ENCODE measurements at places on chromosomes 12 and 14.

DNA sequence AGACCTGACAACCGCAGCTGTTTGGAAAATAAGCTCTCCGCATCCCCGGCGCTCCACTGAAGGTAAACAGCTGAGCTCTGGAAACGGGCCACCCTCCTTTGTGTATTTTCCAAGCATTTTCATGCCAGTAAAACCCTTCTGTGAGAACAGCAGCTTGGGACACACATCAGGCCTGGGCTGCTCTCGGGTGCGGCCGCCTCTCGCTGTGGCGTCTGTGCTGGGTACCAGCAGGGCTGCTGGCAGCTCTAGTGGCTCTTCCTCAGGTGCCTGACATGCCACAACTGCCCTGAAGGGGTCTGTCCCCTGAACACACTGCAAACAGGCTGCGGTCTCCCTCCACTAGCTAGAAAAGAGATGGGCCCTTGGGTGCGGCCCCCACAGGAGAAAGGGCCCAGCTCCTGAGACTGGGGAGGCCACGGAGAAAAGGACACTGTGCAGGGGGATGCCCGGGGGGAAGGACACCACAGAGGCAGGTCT is 96.3 kb downstream of the ITPK1 start:
- no peak for DNase-seq

DNA sequence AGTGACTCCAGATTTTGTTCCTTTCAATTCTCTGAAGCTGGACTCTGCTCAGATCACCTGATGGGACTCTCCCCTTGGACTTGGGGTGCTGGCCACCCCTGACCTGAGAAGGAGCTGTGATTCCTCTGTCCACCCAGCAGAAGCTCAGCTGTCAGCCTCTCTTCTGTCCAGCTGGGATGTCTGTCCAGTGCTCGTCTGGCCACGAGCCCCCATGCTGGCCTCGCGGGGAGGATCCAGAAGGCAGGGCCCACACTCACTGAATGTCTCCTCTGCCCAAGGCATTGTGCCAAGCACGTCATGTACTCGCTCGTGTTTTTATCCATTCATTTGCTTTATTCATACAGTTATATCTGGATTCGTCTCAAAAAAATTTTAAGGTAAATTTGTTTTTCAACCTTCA is 14.2 kb upstream of the SLC24A4 start:
- no peak for DNase-seq

GRCh38 chr12:132479938-132480622 is 9.9 kb upstream of the FBRSL1 start:
- no peak for DNase-seq

- no peak for DNase-seq
Observed at GRCh38 chr12:28226705-28227104, 36.4 kb downstream of the CCDC91 start.

DNA sequence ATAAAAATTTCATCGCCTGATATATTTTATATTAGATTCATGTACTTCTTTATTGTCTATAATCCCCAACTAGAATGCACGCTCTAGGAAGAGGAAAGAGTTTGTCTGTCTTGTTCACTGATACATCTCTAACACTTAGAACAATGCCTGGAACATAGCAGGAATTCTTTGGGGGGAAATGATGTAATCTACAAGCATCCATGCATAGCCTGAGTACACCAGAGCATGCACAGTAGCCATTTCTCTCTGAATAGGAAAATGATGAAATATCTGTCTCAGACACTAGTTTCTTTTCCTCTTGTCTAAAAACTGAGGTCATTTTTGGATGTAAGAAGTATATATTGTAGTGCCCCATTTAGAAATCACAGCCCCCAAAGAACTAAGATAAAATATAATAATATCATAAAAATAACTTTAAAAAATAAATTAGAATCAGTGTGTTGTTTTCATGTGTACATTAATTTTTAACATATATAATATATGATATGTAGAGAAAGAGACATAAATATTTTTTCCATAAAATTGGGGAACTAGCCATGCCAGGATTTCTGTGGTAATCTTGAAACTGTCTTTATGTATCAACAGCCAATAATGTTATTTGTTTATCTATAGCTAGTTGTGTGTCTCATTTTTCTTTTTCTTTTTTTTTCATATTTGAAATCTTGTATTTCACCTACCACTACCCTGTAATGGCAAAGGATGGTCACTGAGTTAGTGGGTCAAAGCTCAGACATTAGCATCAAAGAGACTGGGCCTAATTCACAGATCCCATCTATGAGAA is 155.6 kb upstream of the TMCC3 start:
- DNase-seq: no peak

DNA sequence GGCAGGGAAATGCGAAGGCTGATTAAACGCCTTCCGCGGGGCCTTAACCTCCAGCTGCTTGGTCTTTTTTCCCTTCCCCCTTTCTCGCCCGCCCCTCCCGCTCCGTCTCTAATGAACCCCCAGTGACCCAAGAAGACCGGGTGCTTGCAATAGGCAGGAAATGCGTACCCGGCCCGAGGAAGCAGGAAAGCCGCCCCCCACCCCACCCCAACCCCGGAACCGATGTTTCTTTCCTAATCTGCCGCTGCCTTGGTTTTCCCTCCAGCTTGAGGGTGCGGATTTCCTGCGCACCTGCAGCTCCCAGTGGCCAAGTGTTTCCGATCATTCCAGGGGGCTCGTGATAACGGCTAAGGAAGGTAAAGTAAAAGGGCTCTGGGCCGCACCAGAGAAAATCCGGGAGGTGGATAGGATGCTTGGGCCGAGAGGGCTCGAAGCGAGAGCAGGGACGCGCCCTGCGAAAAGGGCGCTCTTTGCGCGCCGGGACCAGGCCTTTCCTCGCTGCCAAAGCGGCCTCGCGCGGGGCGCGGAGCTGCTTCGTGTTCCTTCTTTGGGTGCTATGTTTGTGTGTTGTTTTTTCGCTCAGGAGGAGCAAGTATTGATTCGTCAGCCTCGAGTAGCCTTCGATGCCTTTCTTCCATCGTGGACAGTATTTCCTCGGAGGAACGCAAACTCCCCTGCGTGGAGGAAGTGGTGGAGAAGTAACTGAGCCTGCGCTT is 983 bp downstream of the MYF6 start:
- no peak for DNase-seq

GRCh38 chr12:127145929-127146789 is 1120.8 kb upstream of the TMEM132C start:
- DNase-seq: peak; percentile 88

GRCh38 chr14:22882529-22883172 is 371 bp upstream of the REM2 start:
- DNase-seq: no peak

DNA sequence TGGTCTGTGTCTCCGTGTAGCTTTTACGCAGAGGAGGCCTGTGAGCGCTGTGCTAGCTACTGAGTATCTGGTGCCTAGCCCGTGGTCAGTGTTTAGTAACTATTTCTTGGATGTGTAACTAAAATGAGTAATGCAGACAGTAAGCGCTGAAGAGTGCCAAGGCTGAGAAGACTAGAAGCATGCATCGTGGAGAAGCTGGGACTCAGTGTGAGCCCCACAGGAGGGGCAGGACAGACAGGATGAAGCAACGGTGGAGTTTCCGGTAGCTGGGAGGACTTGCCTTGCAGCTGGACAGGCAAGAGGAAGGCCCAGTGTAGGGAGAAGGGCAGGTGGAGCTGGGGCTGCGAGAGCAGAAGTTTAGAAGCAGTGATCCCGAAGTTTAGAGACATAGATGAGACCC is 233.4 kb upstream of the FKBP4 start:
- no peak for DNase-seq

Measured in upper lobe of right lung (tissue), 1 donor.